Natural killer cell (primary cell): ENCODE measurements at places on chromosomes 5 and 9. TPM values are rescaled to one million over a fixed set of nuclear protein-coding genes. Genes with fewer than 3 reads are reported as not detected.

TAL2 gene
- total RNA-seq = not detected

ZDHHC11 gene
- 7.0 TPM for total RNA-seq

SMARCA2 gene
- total RNA-seq = 303 TPM

IL9 gene
- total RNA-seq = not detected

DNA sequence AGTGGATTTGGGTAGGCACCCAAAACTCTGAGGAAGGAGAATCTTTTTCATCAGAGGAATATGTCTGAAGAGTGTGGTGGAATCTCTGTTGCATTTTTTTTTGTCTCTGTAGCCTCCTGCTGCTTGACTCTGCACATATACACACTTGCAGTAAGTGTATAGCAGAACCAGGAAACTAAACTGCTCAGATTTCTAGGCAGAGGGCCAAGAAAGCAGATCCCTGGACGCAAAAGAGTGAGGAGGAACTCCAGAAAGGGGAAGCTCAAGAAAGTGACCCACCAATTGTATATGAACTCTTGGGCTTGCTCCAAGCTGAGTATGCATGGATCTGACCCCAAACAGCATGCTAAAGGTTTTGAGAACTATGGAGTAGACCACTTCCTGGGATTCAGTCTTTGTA is 181.8 kb downstream of the GADD45G start:
- no peak overlapping the region for H3K4me3 ChIP-seq
- no peaks in the 10 kb centered on the region for H3K36me3 ChIP-seq
- H3K27ac ChIP-seq = no peak overlapping the region
- no peak for DNase-seq
- H3K4me1 ChIP-seq = no peaks in the 10 kb centered on the region

DNA sequence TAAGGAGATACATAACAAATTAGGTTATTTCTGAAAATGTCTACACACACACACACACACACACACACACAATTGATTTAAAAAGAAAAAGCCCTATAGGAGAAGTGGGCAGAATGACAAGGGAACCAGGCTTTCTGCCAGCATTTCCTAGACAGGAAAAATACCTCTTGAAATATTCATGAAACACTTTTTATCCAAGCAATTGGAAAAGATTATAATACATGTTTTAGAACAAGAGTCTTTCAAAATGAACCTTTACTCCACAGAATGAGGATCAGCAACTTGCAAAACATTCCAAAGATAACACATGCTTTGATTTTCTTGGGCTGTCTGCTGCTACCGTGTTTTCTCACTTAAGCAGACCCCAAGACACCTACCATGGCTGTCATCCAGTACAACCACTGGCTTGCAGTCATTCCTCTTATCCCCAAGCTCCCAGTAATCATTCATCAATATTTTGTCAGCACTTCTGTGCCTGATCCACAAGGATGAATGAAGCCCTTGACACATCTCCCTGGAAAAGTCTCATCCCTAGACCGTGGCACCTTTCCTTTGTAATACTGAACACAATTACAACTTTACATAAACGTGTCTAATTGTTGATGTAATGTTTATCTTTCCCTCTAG is 717.1 kb upstream of the ZNF608 start:
- no peaks in the 10 kb centered on the region for H3K36me3 ChIP-seq
- H3K4me3 ChIP-seq = no peak overlapping the region
- no peaks in the 10 kb centered on the region for H3K27me3 ChIP-seq
- H3K27ac ChIP-seq = no peak overlapping the region

DNA sequence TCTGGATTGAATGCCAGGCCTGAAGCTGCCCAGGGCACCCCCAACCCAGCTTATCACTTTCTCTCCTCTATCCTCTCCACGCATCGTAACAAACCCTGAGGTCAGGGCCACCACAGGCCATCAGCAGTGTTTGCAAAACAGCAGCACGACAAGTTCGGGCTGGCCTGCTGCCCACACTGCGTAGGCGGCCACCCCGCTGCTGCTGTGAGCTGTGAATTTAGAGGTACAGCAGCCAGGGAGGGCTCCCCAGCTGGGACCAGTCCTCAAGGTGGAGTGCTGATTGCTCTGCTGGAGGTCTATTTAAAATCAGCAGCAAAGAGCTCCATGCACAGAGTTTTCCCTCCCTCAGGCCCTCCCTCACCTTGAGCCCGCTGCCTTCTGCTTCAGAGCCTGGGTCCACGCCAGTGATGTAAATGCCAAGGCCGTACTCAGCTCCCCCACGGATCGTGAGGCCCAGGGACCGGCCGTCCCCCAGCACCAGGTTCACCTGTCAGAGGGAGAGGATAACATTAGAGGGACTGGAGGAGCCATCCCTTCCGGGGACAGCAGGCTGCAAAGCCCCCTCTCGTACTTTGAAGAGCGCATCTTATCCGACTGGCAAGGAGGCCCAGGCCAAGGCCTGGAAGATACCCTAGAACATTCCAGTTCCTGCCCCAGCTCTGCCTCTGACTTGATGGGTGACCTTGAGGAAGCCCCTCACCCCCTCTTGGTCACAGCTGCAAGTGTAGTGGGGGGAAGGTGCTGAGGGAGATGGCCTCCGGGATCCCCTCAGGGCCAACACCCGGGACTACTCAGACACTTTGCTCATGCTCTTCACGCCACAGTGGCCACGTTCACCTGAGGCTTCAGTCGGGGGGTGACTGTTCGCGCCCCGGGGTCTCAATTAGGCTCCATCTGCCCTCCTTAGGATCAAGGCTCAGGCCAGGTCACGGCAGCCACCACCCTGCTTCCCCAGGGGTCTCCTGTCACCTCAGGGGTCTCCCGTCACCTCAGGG is 39.1 kb downstream of the WHRN start:
- H3K36me3 ChIP-seq = no peaks in the 10 kb centered on the region
- no peak overlapping the region for H3K4me3 ChIP-seq
- DNase-seq = no peak
- no peak overlapping the region for H3K27ac ChIP-seq
- no peaks in the 10 kb centered on the region for H3K4me1 ChIP-seq

DNA sequence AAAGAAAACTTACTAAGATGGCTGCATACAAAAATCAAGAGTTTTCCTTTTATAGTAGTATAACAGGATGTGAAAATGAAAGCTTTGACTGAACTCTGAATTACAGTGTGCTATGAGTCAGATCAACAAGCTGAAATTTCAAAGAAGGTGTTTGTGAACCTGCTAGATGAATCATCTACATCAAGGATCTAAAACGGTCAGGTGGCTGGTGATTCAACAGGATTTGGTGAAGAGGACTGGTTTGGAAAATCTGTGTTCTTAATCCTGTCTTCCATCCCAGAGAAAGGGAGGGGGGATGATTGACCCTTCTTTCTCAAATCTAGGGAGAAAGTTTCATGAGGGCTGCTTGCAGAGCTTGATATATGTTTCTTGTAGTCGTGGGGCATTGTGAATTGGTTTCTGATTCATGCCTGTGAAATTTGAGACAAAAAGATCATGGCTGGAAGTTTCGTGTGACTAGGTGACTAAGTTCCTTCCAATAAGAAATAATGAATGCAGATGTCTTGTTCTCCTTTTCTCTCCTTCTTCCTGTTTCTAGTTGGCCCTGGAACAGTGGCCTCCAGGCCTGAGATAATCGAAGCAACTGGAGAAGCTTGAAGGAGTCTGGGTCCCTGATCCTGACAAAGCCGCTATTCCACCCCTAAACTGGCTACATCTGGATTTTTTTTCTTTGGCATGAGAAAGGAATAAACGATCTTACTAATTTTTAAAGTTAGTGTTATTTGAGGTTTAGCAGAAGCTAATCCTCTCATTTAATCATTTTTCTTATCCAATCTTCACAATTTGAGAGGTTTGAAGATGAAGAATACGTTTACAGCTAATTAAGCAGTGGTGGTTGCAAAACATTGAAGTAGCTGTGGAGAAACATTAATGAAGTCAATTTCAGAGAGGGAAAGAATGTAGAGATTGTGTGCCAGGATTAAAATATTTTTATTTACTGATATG is 67.2 kb downstream of the MRPS30 start:
- H3K36me3 ChIP-seq = no peaks in the 10 kb centered on the region
- H3K4me1 ChIP-seq = no peaks in the 10 kb centered on the region
- no peak overlapping the region for H3K27ac ChIP-seq
- no peaks in the 10 kb centered on the region for H3K27me3 ChIP-seq
- H3K4me3 ChIP-seq = no peak overlapping the region

DNA sequence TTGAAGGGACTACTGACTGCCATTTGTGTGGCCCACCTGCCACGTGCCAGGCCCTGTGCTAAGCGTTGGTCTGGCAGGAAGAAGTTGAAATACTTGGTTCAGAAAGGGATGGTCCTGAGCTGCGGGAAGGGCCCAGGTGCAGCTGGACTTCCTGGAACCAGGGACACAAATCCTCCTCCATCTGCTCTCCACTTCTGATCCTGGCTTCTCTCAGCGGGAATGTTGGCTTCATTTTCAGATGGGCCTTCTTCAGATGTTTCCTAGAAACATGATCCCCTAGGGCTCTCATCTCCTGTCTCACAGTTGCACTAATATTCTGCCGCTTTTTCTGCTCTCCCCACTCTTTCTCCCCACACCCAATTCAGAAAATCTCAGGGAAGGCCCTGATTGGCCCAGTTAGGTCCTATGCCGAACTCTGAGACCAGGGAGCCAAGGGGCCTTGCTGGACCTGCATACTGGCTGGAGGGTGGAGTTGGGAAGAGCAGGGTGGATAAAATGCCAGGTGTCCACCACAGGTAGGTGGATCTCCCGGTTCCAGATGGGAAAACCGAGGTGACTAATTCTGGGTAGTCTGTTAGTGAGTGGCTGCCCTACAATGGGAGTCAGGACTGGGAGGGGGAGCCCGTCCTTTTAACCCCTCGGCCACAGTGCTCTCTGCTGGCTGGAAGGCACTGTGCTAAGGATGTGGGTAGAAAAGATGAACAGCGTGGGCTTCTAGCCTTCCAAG is 19.4 kb downstream of the PSAT1 start:
- H3K27ac ChIP-seq = no peak overlapping the region
- no peaks in the 10 kb centered on the region for H3K4me1 ChIP-seq
- no peaks in the 10 kb centered on the region for H3K36me3 ChIP-seq
- no peaks in the 10 kb centered on the region for H3K27me3 ChIP-seq

DNA sequence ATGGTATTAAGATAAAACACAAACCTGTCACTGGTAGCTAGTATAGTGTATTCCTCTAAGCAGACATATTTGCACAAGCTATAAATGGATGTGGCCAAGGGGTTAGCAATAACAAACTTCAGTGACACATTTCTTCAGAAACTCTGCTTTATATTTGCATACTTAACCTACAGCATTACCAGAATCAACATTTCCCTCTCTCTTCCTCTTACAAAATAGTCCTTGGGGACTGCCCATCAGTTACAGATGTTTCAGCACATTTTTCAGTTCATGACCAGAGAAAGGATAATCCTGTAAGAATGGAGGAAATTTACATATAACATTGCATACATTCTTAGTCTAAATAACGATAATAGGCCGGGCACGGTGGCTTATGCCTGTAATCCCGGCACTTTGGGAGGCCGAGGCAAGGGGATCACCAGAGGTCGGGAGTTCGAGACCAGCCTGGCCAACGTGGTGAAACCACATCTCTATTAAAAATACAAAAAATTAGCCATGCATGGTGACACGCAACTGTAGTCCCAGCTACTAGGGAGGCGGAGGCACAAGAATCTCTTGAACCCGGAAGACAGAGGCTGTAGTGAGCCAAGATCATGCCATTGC is 25.3 kb upstream of the SLC1A1 start:
- H3K27ac ChIP-seq = no peak overlapping the region
- peaks cover 4% of the 10 kb centered on the region for H3K27me3 ChIP-seq
- no peak for DNase-seq
- H3K36me3 ChIP-seq = no peaks in the 10 kb centered on the region
- H3K4me3 ChIP-seq = no peak overlapping the region

DNA sequence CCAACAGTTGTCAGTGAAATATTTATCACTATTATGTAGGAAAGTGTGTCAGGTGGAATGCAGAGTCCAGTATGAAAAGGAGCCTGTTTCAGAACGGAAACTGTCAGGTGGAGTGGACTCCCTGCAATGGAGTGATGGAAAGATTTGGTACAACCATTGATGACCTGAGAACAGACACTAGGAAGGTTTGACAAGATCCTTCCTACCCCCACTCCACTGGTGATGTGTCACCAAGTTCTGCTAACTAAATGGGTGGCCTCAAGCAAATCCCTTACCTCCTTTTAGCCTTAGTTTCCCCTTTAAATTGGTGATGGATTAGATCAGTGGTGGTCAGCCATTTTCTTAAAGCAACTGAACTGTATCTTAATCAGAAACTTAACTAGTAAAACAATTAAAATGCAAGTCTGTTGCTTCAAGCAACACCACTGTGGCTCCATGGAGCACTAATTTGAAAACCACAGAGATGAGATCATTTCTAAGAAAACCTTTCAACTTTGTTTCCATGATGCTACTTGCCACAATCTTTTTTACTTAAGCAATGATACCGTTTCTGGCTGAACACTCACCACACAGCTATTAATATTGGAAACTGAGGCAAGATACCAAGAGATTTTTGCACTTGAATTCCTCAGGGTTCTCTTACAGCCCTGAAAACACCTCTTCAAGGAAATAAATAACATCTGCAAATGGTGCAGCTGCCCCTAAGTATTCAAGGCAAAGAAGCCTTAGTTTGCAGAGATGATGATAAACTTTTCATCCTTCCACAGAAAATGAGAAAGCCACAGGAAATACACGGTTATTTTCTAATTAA is 140.6 kb downstream of the ERCC6L2 start:
- H3K27me3 ChIP-seq = no peaks in the 10 kb centered on the region
- no peak overlapping the region for H3K4me3 ChIP-seq

- no peak overlapping the region for H3K4me3 ChIP-seq
- DNase-seq = no peak
- peak overlapping the region; percentile 89 for H3K27ac ChIP-seq
- peaks cover 48% of the 10 kb centered on the region for H3K4me1 ChIP-seq
These were observed 60.4 kb downstream of the RAPGEF1 start for GRCh38 chr9:131679261-131680020.

- H3K27ac ChIP-seq = no peak overlapping the region
- H3K36me3 ChIP-seq = no peaks in the 10 kb centered on the region
- H3K4me3 ChIP-seq = no peak overlapping the region
- DNase-seq = peak; percentile 23
- peaks cover 7% of the 10 kb centered on the region for H3K4me1 ChIP-seq
- no peaks in the 10 kb centered on the region for H3K27me3 ChIP-seq
These were observed 39.3 kb upstream of the RAD23B start for GRCh38 chr9:107243742-107244141.

DNA sequence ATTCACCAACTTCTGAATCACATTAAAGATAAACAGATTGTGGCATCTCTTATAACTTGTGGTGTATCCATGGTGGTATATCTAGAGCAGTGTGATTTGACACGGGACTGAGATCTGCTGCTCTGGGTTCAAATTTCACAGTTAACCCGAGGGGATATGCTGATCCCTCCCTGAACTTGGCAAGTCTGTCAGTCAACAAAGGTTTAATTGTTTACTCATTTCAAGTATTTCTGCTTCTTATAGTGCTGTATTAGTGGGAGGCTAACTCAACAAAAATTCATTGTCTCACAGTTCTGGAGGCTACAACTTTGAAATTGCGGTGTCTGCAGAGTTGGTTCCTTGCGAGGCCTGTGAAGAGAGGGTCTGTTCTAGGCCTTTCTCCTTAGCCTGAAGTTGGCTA is 1175.2 kb downstream of the PTPRD start:
- no peak for DNase-seq
- H3K36me3 ChIP-seq = no peaks in the 10 kb centered on the region
- no peak overlapping the region for H3K27ac ChIP-seq
- no peaks in the 10 kb centered on the region for H3K27me3 ChIP-seq
- H3K4me3 ChIP-seq = no peak overlapping the region

GRCh38 chr9:36855448-36856315 is 178.4 kb downstream of the PAX5 start:
- no peaks in the 10 kb centered on the region for H3K27me3 ChIP-seq
- no peak overlapping the region for H3K4me3 ChIP-seq
- no peak overlapping the region for H3K27ac ChIP-seq
- no peaks in the 10 kb centered on the region for H3K36me3 ChIP-seq

GRCh38 chr5:108461628-108462367 is 79.9 kb upstream of the FBXL17 start:
- no peak overlapping the region for H3K4me3 ChIP-seq
- no peak overlapping the region for H3K27ac ChIP-seq
- DNase-seq = no peak
- H3K27me3 ChIP-seq = peaks cover 3% of the 10 kb centered on the region
- no peaks in the 10 kb centered on the region for H3K36me3 ChIP-seq
